ENCODE measurements at places on chromosomes 1 and 21.

DNA sequence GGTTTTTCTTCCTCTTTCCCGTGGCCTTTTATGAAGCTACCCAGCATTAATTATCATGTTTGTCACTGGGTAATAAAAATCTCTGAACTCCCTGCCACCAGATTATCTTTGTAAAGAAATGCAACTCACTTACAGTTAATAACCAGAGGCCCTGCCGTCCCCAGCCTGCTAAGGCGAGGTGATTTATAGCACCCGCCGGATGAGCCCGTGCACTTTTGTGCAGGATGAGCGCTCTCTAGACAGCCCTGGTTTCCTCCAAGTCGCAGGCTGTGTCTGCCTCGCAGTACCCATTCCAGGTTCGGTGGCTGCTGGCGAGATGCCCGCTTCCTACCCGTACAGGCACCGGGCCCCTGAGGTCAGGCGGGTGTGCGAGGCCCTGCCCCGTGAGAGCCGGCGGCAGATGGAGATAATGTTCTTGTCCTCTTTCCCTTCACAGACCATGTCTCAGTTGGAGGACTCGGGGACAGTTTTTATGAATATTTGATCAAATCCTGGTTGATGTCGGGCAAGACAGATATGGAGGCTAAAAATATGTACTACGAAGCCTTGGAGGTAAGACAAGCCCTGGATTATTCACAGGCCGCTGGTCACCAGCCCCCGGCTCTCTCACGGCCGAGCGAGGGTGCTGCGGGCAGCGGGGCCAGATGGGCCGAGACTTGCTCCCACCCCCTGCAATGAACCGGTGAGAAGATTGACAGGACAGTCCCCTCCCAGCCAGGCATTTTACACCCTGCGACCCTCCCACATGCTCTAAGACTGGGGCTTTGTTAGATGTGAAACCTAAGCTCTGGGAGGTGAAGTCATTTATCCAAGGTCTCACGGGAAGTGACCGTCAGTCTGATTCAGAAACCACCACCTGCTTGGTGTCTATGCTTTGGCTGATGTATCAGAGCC, 28.5 kb upstream of the SELENON start:
- DNase-seq, result no peak

GRCh38 chr1:161738627-161739287, 10.8 kb upstream of the DUSP12 start:
- no peak for DNase-seq

GRCh38 chr1:191895462-191896058, 262.7 kb upstream of the RGS18 start:
- no peak for DNase-seq

GRCh38 chr21:31162079-31162699, 123.9 kb upstream of the KRTAP19-8 start:
- DNase-seq, result no peak

DNA sequence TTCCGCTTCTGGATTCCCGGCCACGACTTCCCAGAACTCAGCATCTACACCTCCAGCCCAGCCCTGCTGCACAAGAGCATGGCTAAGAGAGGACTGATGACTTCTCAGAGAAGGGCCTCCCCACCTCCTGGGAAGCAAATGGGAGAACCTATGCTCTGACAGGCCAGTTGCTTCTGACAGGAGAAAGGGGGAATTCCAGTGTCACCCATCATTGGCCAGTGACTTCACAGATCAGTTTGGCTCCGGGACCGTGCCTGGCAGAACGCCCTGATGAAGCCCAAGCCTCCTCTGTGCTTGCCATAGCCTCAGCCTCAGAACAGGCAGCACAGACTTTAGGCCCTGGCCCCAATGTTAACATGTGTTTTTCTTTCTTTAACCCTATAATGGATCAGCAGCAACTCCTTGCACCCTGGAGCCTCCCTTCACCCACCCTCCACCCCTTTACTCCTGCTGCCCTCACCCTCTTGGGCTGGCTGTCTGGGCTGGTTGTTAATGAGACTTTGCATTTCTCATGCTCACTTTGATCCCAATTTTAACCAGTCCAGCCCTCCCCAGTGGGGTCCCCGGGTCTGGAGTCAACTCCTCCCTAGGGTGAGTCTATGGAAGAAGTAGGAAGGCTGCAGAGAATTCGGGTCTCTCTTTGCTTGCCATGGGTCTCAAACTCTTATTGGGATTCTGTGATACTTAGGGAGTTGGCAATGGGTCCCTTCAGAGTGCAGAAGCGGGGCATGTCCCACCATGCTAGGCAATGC, 42.7 kb upstream of the SLC30A1 start:
- DNase-seq, result no peak

DNA sequence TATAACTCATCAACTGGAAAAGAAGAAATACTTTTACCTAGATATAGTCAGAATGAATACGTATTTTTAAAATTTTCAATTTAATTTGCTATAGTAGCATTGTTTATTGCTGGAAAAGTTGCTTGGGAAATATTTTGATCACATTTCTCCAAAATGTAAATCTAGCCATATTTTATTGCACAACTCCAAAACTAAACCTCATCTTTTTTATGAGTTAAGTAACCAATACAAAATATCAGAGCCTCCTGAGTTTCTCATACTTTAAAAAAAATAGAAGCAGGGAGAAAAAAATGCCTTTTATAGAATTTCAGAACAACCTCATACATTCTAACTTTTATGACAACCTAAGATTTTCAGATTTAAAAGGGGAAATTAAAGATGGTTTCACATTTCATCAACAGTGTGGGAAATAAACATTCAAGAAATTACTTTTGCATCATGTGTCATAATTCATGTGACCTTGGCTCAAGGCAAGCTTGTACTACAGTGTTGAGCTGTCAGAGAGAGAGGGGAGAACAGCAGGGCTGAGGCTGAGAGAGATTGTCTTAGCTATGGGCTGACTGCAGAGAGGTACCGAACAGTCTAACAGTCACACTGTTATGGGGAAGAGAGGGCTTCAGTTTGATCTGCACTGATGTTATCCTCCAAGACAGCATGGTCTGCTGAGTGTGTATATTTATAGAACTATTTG, 519.0 kb downstream of the LTN1 start:
- no peak for DNase-seq

DNA sequence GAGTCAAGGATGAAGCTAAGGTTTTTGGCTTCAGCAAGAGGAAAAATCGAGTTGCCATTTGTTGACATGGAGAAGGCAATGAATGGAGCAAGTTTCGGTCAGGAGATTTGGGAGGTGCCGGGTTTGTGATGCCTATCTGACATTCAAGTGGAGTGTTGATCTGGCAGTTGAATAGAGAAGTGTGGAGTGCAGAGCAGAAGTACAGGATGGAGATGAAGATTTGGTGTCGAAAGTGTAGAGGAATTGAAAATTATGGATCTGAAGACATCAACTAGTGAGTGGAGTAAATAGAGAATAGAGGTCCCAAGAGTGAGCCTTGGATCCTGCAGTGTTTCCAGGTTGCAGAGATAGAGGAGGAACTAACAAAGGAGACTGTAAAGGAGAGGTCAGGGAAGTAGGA, 25.9 kb downstream of the CITED4 start:
- no peak for DNase-seq

DNA sequence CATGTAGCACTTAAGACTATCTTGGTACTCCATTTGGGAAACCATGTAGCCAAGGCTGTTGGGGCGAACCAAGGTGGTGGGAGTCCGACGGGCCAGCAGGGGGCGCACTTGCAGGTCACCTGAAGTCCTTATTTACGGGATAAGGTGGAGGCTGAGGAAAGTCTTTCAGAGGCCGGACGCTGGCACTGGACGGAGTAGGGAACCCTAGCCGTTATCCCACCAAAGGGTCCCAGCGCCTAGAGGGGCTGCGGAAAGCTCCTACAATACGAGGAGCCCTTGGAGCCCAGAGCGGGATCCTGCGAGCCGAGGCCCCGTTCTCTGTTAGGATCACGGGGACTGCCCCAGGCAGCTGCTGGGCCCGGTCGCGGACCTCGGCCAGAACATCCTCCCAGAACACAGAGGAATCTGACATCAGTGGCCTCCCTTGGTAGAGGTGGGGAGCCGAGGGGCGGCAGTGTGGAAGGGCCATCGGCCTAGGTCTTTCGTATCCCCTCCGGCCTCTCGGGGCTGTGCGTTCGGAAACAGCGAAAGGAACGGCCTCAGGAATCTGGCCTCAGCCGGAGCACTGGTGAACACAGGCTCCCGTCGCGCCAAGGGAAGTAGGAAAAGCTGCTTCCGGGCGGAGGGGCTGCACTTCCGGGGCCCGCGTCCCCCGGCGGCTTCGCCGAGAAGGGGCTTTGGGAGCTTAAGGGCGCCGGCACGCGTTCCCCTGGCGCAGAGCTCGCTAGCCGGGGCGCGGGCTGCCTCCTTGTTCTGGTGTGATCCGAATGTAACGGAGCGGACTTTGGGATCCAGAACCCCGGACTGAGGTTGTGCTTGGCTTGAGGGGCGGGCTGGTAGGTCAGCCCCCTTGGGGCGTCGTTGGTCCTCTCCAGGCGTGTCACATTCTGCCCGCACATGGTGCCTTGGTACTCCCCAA, 29.9 kb upstream of the RPTN start:
- peak; percentile 53 for DNase-seq

DNA sequence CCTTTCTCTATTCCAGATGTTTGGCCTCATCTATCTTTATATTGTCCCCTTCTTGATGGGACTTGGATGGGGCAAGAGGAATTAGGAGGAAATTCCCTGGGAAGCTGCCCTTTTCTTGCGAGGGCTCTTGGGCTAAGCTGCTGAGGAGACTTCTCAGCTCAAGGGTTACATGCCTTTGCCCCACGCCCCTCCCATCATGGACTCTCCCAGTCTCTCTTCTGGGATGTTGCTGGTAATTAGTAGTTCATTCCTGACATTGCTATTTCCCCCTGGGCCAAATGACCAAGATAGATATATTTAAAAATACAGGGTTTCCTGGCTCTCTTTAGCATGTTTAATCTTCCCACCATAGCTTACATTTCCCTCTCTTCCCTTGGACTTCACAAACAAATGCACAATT, 90.6 kb upstream of the RALGPS2 start:
- DNase-seq, result no peak

DNA sequence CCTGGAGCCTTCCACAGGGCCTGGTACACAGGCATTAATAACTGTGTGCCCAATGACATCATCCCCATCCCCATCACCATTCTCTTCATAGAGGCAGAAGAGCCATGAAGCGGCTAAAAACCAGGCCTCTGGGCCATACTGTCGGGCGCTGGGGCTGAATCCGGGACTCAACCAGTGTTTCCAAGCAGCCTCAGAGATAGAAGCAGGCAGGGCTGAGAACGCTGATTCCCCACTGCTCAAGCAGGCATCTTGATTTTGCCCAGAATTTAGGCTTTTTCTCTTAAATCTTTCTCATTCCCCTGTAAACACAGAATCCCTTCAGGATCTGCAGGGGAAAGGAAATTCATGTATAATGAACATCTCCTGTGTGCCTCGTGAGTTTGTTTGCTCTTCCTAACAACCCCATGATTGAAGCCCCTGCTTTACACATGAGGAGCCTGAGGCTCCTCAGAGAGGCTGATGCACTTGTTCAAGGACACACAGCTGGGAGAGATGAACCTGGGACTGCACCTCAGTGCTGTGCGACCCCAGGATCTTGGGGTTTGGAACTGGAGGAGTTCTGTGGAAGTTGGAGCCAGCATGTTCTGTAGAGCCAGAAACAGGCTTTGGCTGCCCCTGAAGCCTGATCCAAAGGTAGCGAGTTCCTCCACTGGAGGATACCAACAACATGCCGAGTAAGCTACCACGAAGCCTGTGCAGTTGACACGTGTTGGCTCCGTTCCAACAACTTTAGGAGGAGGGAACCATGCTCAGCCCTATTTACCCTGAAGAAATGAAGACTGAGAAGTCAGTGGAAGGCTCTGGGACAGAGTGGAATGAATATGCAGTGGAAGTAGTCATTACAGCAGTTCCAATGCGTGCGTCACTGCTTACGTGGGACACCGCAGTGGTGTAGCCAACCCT, 55.5 kb downstream of the EDN2 start:
- DNase-seq, result no peak

- no peak for DNase-seq
Observed at GRCh38 chr1:52348704-52349300, 17.2 kb downstream of the CC2D1B start.

DNA sequence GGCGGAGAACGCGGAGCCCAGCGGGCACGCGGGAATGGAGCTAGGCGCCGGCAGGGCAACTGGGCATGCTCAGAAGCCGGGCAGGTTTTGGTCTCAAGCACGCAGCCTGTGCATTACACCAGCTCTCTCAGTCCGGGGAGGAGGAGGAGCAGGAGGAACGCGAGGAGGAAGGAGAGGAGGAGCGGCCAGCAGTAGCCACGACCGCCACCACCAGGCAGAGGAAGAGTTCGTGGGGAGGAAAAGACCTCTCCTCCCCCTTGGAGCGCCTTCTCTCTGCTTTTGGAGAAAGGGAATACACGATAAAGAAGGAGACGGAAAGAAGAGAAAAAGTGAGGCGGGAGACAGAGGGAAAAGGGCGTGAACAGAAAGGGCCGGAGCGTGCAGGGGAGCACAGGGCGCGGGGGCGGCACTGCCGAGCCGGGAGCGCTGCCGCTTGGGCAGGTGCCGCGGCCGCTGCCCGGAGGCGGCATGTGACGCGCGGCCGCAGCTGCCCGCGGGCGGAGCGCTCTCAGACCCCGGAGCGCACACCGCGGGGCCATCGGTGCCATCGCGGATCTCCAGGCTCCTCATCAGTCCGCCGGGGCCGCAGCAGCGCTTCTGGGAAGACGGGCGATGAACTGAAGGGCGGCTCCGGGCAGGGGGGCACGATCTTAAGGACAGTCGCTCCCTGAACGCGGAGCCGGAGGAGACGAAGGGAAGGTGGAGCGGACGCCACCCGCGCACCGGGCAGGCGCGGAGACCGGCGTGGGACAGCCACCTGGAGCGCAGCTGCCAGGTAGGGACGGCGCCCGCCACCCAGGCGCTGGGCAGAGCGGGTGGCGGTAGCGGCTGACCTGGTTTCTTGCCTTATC, at the start of gene CHRM3:
CHRM3 (plus strand) TSS at position 116 of the 851 bp plus-strand sequence. CDS start 520,884 bp downstream, outside the sequence.
- no peak for DNase-seq

GRCh38 chr1:96992871-96993270, 271.3 kb downstream of the PTBP2 start:
- DNase-seq, result no peak

GRCh38 chr1:91724231-91724630, 161.7 kb downstream of the TGFBR3 start:
- DNase-seq, result no peak

GRCh38 chr1:214021321-214021720, 33.5 kb downstream of the PROX1 start:
- DNase-seq, result no peak

DNA sequence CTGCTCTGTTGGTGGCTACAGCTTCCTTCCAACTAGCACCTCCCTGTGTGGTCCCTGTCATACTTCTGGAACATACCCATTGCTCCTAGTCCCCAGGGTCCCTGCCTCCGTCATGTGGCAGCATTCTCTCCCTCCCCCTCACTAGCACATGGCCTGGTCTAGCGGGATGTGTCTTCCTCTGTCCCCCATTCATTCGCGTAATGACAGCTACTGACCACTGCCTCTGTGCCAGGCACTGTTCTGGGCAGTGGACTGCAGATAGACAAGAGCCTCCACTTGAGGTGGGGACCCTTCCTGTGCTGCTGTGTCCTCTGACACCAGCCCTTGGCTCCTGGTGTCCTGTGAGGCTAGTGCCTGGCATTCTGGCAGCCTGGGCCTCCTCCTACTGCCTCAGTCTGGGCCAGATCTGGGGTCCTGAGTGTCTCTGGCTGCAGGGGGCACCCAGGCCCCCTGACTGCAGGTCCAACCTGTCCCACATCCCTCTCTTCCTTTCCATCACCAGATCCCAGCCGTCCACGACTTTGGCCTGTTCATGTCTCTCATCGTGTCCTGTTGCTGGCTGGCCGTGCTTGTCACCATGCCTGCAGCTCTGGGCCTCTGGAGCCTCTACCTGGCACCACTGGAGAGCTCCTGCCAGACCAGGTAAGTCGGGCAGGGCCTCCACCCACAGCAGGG, 38.1 kb downstream of the DISP3 start:
- DNase-seq, result no peak
